H9 (cell line): ENCODE measurements at places on chromosomes 6 and 20. TPM values are rescaled to one million over a fixed set of nuclear protein-coding genes. Genes with fewer than 3 reads are reported as not detected.

GRCh38 chr6:106536851-106537250 is 92.4 kb downstream of the RTN4IP1 start:
- H3K27me3 ChIP-seq, result no peaks in the 10 kb centered on the region
- no peak overlapping the region for H3K4me3 ChIP-seq
- DNase-seq, result no peak
- H3K36me3 ChIP-seq, result no peaks in the 10 kb centered on the region
- no peak overlapping the region for H3K27ac ChIP-seq

Gene MCCD1
- total RNA-seq, result not detected in 2 replicates

Gene ESR1
- not detected in 2 replicates for total RNA-seq

GRCh38 chr20:10659651-10660601 is 13.9 kb downstream of the JAG1 start:
- H3K4me3 ChIP-seq, result no peak overlapping the region
- peak; percentile 30 for DNase-seq
- no peaks in the 10 kb centered on the region for H3K27me3 ChIP-seq
- H3K4me1 ChIP-seq, result peaks cover 21% of the 10 kb centered on the region; the same call in 1 of the 2 replicates
- peaks cover 60% of the 10 kb centered on the region for H3K36me3 ChIP-seq
- no peak overlapping the region for H3K27ac ChIP-seq
